ENCODE measurements at places on chromosomes 7 and 10.
A peak's percentile ranks its signal among the peaks of the same experiment; 100 is the strongest.

- DNase-seq = no peak
Observed at GRCh38 chr7:27235387-27236311, 7.0 kb upstream of the EVX1 start.

DNA sequence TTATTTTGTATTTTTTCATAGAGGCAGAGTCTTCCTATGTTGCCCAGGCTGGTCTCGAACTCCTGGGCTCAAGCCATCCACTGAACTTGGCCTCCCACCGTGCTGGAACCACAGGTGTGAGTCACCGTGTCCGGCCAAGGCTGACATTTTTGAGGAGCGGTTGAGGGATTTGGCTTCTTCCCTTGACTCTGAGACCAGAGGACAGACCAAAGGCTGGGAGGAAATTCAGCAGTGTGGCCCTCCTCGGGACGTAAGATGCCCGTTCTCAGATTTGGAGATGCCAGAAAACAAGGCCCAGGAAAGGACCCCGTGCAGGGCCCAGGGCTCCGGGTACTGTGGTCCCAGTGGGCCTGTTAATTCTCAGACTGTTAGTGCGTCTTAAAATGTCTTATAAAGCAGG lies 146.2 kb downstream of the WDR37 start:
- DNase-seq = no peak

- no peak for DNase-seq
Observed at GRCh38 chr10:125152450-125153368, 7.7 kb downstream of the CTBP2 start.

DNA sequence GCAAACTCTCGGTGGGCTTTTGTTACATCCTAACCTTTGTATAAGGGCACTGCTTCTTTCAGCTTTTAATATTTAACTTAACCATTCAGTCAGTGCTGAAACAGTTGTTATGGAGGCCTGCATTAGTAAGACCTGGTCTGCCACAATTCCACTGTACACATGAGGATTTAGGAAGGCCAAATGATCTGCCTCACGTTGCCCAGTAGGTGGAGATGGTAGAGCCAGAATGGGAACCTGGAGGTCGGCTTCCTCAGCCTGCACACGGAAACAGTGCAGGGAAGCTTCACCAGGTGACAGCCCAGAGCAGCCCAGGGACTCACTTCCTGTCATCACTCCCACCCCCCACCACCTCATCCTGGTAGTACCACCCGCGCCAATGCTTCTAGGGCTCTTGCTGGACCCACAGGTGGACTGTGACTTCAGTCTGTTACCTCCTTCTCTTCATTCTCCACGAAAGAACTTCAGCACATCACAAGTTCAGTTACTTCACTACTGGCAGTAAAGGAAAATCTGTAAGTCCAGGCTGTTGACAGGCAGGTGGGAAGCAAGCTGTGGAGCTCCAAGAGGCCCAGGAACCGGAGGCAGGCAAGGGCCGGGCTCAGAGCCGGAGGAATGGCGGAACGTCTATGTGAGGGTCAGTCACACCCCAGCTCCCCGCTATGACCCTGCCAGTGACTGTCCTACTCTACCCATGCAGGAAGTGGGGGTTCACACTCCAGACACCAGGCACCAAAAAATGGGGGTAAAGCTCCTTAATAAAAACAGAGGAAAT lies 480.3 kb upstream of the C7orf33 start:
- DNase-seq = no peak

- DNase-seq = no peak
Observed at GRCh38 chr7:1317646-1318045, 85.0 kb downstream of the UNCX start.

- no peak for DNase-seq
Observed at GRCh38 chr7:18063149-18063901, 35.7 kb upstream of the PRPS1L1 start.

DNA sequence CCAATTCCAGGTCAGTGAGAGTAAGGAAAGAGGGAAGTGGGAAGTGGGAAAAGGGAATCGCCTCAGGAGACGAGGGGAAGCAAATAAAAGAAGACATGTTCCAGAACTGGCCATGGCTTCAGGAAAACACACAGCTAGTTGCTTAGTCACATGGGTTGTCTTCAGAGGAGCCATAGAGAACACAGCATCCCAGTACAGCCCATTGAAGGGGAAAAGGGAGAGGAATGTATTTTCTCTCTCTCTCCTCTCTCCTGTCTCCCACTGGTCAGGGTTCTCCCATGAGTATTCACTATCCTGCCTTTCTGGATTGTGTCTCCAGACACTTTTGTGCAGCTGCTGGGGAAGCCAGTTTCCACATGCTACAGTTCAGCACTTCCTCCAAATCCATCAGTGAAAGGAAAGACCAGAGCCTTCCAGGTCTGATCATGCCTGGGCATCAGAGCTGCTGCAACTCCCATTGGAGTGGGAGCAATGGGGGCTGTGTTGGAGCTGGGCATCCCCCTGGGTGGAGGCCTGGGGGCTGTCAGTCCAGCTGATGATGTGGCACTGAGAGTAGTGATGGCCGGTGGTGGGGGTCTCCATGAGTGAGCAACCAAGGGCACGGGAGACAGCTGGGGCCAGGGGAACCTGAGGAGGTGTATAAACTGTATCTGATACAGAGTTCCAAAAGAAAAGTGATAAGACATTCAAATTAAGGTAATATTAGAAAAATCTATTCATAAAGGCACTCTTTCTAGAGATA lies 38.6 kb downstream of the MAP3K8 start:
- DNase-seq = no peak

- no peak for DNase-seq
Observed at GRCh38 chr10:33794460-33794859, 460.0 kb upstream of the NRP1 start.

GRCh38 chr7:44077681-44078091 lies 4.6 kb downstream of the POLM start:
- DNase-seq = no peak

DNA sequence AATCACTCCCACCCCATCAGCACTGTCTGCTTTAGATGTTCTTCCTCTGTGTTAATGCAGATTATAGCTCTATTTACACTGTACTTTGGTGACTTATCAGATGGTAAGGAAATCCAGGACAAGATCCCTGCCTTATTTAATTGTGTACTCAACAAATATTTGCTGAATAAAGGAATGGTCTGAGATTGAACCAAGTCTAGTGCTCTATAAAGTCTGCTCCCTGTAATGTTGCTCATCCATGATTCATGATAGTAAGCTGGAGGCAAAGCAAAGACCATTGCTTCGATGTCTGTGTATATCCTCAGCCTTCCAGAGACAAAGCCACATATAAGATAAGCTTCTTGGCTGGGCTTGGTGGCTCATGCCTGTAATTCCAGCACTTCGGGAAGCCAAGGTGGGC lies 33.5 kb downstream of the PLCE1 start:
- DNase-seq = no peak

- no peak for DNase-seq
Observed at GRCh38 chr7:70678621-70679251, 453.2 kb upstream of the GALNT17 start.

GRCh38 chr7:41699516-41699915 lies 3.4 kb downstream of the INHBA start:
- DNase-seq = no peak

DNA sequence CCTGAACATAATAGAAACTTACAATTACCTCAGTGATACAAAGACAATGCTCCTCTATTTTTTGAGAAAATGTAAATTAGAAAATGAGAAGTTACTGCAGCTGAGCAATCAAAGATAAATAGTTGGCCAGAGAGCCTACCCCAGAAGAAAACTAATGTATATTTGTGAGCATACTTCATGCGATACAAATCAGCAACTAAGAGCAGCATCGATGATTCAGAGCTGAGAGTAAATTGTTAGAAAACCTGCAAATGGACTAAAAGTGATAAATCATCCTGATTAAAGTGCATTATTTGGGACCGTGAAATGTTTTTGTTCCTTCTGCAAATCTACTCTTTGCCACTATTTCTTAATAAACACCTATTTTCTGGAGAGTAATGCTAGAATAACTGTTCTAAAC lies 285.7 kb downstream of the PPP1R3A start:
- DNase-seq = no peak

- no peak for DNase-seq
Observed at GRCh38 chr7:127251465-127252376, 1.0 kb downstream of the GRM8 start.

DNA sequence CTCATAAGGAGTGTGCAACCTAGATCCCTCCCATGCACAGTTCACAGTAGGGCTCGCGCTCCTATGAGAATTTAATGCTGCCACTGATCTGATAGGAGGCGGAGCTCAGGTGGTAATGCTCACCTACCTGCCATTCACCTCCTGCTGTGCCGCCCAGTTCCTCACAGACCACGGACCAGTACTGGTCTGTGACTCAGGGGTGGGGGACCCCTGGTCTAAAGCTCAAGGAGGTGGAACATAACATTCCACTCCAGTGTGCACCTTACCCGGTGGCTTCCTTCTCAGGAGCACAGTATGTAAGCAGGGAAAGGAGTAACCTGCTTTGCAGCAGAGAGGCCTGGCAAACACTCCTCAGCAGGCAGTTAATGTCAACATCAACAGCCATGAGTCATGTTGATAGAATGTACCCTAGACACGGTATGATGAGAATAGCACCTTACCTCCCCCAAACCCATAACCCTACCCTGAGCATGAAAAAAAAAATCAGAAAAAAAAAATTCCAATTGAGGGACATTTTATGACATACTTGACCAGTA lies 273.5 kb downstream of the FGFR2 start:
- DNase-seq = no peak

DNA sequence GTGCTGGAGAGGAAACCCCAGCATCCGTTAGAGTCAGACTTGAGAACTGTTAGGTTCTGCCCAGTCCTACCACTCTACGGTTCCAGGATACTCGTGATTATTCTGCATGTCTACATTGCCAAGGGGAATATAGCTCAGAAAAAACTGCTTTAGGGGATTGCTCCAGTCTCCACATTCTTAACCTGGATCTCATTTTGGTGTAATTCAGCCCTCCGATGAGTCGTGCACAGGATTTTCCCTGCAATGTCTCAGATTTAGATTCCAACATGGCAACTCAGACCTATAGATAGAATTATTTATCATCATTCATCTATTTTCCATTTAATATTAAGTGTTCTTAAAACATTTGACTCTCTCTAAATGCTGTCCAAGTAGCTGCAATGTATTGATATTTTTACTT lies 121.1 kb upstream of the ZEB1 start:
- DNase-seq = no peak

- DNase-seq = peak; percentile 82
Observed at GRCh38 chr7:144127714-144128334, 4.8 kb downstream of the OR2A14 start.

DNA sequence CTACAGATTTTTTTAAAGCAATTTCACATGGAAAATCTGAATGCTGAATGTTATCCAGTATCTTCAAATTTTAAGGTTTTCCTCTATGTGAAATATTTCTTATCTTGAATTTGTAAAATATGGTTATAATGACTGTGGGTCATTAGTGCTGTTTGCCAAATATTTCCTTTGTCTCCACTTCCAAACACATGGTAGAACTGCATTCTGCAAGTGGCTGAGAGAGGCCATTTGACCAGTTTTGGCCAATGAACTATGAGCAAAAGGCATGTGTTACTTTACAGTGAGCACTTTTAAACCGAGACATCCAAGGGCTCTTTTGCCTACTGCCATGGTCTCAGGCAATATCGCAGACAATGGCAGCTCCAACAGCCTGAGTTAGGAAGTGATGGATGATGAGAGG lies 117.2 kb upstream of the RSU1 start:
- DNase-seq = no peak

- DNase-seq = no peak
Observed at GRCh38 chr10:100033766-100034418, 24.1 kb upstream of the DNMBP start.

- no peak for DNase-seq
Observed at GRCh38 chr10:110242511-110242910, 35.1 kb downstream of the MXI1 start.

DNA sequence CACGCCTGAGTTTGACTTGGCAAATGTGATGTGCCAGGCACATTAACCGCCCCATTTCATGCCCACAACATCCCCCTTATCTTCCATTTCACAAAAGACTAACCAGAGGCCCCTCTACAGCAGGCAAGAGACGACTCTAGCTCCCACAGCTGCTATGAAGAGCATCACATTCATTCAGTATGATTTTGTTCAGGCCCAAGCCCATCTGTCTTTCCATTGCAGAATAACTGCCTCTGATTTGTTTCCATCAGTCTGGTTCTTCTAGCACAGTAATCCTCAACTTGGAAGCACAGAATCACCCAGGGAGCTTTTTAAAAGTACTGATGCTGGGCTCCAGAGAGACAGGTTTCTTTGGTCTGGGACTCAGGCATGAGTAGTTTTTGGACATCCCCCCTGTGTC lies 169.7 kb downstream of the NEURL1 start:
- no peak for DNase-seq

GRCh38 chr10:28269842-28270456 lies 32.9 kb downstream of the MPP7 start:
- DNase-seq = no peak

DNA sequence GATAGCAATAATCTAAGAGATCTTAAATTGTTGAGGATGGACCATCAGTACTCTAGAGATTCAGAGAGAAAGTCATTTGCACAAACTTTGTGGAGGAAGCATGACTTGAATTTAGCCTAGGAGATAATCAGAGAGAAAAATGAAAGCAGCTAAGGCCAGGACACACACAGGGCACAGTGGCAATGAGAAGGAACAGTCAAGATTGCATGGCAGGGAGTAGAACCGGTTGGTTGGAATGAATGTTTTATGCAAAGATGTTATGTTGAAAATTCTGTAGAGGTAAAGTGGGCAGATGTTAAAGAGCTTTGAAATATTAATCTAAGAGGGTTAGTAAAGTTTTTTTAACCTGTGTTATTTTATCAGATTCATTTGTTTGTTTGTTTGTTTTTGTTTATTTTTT lies 521.8 kb downstream of the GATA3 start:
- DNase-seq = no peak

- no peak for DNase-seq
Observed at GRCh38 chr7:26603631-26604030, 260.8 kb downstream of the SKAP2 start.

- DNase-seq = no peak
Observed at GRCh38 chr7:100153708-100154535, 4.6 kb downstream of the TRAPPC14 start.

DNA sequence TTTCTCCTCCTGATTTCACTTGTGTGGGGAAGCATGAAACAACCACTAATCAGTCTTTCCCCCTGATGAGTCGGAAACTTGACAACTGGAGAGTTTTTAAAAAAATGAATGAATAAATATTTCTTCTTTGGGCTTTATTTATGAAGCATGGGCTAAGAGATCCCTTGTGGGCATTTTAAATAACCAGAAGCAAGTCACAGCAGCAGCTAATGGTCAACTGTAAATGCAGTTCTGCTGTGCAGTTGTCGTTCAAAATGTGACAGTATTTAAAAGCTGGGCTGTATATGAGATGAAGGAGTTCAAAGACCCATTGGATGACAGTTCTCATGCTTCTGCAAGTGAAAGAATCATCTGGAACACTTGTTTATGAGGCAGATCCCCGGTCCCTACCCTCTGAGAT lies 54.1 kb downstream of the STEAP1B start:
- no peak for DNase-seq

GRCh38 chr7:25459057-25459456 lies 230.8 kb upstream of the NPVF start:
- no peak for DNase-seq
